Upper lobe of right lung (tissue), 1 donor: ENCODE measurements at places on chromosomes 4 and X. TPM values are rescaled to one million over a fixed set of nuclear protein-coding genes. Genes with fewer than 3 reads are reported as not detected.

The SMARCA1 gene
- 26.9 TPM for total RNA-seq

The NHS gene
- total RNA-seq: 2.5 TPM

The PDLIM3 gene
- 24.4 TPM for total RNA-seq

- DNase-seq: no peak
Observed at GRCh38 chrX:71652405-71652804, 14.9 kb upstream of the LOC101059915 start.

GRCh38 chrX:41144873-41145272, 59.6 kb downstream of the USP9X start:
- DNase-seq: no peak

- no peak for DNase-seq
Observed at GRCh38 chr4:155705664-155706063, 39.0 kb downstream of the GUCY1A1 start.
